ENCODE measurements at places on chromosomes 3 and 15.

- peak; percentile 46 for DNase-seq
Observed at GRCh38 chr3:8937064-8938020, 25.9 kb downstream of the RAD18 start.

- DNase-seq, result peak; percentile 1
Observed at GRCh38 chr3:104359546-104359945, 1007.2 kb upstream of the ALCAM start.

- DNase-seq, result no peak
Observed at GRCh38 chr3:260898-261297, 64.3 kb downstream of the CHL1 start.

GRCh38 chr15:43132830-43133429 lies 456 bp upstream of the TMEM62 start:
- no peak for DNase-seq

DNA sequence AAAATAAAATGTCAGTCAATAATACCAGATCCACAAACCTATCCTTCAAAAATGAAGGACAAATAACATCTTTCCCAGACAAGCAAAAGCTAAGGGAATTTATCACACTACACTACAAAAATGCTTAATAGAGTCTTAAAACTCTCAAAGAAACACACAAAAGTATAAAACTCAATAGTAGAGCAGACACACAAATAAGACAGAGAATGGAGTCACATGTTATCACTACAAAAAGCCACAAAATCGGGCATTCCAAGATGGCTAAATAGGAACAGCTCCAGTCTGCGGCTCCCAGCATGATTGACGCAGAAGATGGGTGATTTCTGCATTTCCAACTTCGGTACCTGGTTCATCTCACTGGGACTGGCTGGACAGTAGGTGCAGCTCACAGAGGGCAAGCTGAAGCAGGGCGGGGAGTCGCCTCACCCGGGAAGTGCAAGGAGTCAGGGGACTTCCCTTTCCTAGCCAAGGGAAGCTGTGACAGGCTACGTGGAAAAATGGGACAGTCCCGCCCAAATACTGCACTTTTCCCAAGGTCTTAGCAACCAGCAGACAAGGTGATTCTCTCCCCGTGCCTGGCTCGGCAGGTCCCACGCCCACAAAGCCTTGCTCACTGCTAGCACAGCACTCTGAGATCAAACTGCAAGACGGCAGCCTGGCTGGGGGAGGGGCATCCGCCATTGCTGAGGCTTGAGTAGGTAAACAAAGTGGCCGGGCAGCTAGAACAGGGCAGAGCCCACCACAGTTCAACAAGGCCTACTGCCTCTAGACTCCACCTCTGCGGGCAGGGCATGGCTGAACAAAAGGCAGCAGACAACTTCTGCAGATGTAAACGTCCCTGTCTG lies 46.3 kb downstream of the SENP7 start:
- DNase-seq, result no peak

DNA sequence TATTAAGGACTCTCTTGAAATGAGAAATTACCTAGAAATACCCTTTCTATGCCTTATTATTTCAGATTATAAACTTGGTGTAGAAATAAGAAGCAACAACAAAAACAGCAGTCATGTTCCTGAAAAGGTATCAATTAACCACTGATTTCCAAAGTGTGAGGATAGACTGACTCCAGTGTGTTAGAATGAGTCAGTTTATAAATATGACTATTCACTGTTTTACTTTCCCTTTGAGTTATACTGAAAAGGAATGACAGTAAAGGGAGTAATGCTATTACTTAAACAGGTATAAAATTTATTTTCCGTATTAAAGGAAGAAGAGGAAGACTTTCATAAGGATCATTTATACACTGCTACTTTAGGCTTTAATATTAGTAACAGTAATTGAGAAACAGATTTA lies 12.9 kb downstream of the GMNC start:
- DNase-seq, result no peak

GRCh38 chr3:10187290-10187876 lies 22.7 kb downstream of the IRAK2 start:
- no peak for DNase-seq

DNA sequence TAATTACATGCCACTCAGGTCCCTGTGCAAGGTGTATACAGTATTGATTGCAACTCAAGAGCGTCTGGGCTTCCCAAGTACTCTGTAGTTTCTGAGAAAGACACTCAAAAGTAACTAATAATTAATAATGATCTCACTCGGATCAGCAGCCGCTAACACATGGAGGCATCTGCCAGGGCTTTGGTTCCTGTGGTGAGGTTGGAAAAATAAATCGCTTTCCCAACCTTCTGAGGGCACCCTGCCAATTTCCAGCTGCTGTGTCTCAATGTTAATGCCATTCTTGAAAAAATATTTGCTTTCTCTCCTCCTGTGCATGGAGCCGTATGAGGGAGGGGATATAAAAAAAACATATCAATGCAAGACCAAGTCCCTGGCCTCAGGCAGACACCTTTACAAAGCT lies 116.5 kb upstream of the SLC2A2 start:
- no peak for DNase-seq

GRCh38 chr15:75202251-75203016 lies 752 bp downstream of the C15orf39 start:
- no peak for DNase-seq

GRCh38 chr15:57538265-57538529 lies 53.5 kb upstream of the MYZAP start:
- no peak for DNase-seq

GRCh38 chr3:4978204-4978965 lies 852 bp upstream of the BHLHE40 start:
- DNase-seq, result peak; percentile 79

- DNase-seq, result no peak
Observed at GRCh38 chr3:120357807-120358206, 8.7 kb upstream of the LRRC58 start.

DNA sequence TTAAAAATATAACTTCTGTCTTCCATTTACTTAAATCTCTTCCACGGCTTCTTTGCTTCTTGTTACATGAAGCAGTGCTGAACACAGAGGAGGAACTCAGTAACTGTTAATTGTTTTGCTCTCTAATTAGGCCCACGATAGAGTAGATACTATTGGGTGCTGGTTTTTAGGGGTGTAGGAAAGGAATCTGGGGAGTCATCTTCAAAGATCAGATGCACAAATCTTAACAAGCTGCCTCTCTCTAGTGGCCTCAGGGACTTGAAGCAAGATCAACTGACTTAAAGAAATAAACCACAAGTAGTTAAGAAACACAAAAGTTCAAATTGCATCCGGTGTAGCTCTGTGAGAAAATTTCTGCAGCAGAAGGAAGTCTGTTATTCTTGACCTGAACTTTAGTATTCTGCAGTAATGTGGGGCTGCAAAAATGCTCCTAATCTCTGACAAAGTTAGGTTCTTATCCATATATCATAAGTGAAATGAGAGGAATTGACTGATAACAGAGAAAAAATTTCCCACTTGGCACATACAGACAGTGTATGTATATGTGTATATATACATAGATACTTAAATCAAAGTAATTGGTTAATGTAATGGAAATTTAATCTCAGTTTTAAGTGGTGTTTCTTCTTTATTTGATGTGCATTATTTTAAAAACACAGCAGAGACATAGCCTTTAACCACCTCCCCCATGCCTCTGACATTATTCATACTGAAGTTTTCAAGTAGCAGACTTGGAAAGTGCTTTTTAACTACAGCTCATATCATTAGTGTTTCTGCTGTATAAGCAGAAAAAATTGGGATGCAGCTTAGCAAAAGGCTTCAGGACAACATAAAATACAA lies 51.8 kb downstream of the CHST2 start:
- DNase-seq, result no peak

DNA sequence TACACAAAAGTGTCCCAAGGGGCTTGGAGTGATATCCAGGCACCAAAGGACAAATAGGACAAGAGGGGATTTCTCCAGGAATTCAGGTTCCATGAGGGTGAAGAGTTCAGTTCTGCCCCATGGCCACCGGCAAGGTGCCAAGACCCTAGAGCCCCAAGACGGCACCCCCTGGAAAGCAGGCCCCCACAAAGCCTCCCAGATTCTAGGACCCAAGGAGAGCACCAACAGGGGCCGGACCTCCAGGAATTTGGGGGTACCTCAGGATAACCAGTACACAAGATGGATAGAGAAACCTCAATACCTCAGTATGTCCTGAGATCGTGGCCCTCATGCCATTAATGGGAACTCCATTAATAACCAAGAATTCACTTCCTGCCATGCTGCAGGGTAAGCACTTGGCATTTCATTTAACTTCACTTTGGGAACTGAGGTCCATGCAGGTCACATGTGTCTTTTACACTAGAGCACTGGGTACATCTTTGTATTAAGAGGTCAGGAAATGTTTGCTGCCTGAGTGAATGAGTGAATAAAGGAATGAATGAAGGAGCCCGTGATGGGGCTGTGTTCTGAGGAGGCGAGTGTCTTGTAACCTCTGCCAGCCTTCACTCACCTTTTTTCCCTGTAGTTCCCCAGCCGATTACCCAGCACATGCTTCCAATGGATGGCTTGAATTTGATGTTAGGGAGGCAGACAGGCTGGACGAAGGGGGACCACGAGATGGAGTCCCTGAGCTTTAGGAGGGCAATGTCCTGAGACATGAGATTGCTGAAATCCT lies 15.5 kb upstream of the PRSS50 start:
- no peak for DNase-seq

DNA sequence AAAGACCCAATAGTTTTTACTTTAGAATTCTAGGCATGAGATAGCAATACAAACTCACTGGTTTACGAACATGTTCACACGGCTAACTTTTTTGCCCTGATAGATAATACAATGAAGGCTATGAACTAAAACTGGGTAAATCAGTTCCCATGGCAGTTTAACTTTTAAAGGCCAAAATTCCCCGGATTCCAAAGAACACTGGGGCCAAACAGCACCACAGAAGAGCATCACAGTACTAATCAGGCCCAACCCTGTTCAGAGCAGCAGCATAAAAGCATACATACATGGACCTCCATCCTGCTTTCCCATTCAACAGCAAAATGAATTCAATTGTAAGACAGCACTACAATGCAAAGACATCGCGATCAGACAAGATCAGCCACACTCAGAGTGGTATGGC lies 540.3 kb upstream of the CCDC54 start:
- DNase-seq, result no peak

DNA sequence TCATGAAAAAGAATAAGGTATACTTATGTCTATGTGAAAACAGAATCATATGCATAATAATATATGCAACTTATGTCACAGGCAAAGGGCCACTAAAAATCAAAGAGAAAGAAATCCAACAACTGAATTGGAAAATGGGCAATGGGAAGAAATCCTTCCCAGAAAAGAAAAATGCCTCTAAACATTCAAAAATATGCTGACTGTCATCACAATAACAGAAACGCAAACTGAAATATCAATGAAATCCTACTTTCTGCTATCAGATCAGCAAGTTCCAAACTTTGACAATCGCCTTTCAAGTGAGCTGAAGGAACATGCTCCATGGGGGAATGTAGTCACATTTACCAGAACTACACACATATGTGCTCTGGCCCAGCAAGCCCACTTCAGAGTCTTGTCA lies 99.4 kb upstream of the KLF13 start:
- DNase-seq, result no peak

- DNase-seq, result no peak
Observed at GRCh38 chr3:81308306-81308705, 453.1 kb downstream of the GBE1 start.

GRCh38 chr3:50008931-50009330 lies 69.0 kb downstream of the RBM6 start:
- no peak for DNase-seq

DNA sequence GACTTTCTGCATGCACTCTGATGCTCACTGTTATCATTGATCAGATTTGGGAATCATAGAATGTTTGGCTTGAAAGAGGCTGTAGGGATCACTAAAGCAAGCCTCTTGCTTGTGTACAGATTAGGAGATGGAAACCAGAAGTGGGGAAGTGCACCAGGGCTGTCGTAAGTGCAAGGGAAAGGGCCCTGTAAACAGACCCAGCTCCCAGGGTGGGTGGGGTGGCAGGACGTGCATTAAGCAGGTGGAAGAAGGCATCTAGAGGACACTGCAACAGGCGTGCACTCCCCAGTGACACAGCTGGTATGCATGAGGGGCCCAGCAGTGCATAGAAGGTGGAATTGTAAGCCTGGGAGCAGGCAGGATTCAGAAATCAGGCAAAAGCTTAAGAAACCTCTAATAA lies 58.0 kb upstream of the SLC7A14 start:
- DNase-seq, result no peak

DNA sequence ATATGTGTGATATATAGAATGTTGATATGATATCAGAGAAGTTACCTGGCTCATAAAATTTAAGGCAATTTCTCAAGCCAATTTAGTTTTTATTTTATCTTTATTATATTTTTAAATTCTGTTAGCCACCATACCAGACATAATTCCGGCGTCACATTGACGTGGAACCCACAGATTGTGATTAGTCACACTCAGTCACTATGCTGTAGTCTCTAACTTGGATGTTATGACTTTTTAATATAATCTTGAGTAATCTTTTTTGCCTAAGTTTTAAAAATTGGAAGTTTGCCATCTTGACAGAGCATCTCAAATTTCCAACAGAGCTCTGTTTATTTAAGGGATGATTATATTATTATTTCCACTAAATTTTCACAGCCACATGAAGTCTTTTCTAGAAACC lies 9.7 kb upstream of the DCLK3 start:
- no peak for DNase-seq

DNA sequence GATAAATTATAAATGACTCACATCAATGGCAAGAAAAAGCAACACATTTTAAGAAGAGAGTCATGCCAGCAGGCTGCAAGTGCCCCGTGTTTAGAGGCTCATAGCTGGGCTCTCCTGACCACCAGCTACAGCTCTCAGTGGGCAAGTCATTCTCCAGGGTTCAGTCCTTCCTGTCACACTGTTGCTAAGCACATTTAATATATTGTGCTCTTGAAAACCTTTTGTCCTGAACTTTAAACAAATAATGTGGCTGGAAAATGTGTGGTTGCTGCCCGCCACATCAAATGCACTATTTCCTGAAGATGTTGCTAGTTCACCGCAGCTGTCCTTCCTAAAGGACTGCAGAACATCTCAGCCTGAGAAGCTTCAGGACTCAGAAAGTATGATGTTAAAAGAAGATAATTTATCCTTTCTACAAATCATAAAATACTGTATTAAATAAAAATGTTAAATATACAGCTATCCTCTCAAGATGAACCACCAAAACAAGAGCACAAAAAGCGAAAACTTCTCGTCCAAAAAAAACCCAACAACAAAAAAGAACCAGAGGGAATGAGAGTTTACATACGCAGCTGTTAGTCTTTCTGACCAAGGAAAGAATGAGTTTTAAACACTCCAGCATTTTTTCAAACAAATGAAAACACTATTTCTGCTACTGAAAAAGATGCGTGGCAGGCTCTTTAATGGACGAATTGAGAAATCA lies 951 bp downstream of the TARS3 start:
- DNase-seq, result peak; percentile 5

DNA sequence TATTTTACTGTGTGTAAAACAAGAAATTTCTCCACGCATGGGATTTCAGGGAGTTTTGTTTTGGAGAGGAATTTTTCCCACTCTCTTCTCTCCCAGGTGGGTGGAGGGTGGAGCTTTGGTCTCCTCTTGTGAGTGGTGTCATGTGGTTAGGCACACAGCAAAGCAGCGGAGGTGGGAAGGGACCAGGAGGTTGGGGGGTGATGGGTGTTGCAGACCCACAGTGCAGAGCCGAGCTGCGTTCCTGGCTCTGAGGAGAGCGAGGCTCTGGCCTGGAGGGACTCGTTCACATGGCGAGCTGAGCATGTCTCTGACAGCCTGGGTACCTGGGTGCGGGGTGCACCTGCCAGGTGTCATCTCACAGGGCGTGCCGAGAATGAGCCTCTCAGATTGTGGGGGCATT lies 87.8 kb downstream of the RYR3 start:
- DNase-seq, result no peak

- DNase-seq, result no peak
Observed at GRCh38 chr15:32933236-32933635, 215.4 kb downstream of the GREM1 start.
